ENCODE measurements at places on chromosomes 13 and 19.

DNA sequence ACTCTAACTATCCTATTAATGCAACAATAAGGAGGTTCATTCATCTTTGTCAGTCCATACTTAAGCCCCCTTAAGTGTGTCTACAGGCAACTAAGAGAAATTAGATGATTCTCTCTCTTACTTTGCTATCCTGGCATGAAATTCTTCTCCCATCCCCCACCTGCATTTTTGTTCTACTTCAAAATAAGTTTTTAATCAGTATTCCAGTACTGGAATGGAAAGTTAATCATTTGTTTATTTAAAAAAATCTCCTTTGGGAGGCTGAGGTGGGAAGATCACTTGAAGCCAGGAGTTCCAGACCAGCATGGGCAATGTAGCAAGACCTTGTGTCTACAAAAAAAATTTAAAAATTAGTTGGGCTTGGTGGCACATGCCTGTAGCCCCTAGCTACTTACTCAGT, 222.1 kb downstream of the MZT1 start:
- no peak for DNase-seq

DNA sequence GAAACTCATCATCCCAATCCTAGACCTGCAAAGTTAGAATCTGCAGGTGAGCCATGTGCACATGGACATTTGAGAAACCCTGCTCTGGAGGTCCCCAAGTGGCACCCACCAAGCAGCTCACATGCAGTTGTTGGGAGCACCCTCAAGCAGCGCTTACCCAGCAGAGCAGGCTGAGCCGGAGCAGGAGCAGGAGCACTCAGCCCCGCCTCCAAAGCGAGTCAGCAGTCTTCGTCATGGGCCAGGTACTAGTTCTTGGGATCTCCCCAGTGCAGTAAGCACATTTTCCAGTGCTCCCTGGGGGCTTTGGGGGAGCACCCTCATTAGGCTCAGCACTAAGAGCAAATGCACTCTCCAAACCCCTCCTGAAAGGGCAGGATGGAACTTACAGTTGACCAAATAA, 572.7 kb downstream of the IRS2 start:
- DNase-seq, result peak; percentile 65

DNA sequence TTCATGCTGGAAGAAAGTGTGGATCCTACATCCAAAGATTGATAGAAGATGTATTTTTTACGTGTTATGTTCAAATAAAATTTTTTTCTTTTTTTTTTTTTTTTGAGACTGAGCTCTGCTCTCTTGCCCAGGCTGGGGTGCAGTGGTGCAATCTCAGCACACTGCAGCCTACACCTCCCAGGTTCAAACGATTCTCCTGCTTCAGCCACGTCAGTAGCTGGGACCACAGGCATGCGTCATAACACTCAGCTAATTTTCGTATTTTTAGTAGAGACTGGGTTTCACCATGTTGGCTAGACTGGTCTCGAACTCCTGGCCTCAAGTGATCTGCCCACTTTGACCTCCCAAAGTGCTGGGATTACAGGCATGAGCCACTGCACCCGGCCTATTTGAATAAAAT, 65.7 kb downstream of the KLF12 start:
- DNase-seq, result no peak

GRCh38 chr13:39462428-39462827, 140.6 kb downstream of the LHFPL6 start:
- peak; percentile 69 for DNase-seq

DNA sequence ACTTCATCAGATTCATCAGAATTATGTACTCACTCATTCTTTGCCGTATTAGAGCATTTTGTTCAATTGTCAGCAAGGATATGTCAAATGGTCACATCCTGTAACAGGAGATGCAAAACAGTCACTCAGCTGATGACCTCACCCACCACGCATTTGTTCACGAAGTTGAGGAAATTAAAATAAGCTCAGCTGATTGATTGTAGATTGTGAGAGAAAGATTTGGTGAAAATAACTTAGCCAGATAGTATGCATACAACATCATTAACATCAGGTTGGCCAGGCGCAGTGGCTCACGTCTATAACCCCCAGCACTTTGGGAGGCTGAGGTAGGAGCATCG, 22.6 kb upstream of the CDC16 start:
- no peak for DNase-seq

GRCh38 chr19:455031-455705, 5.7 kb downstream of the SHC2 start:
- no peak for DNase-seq

DNA sequence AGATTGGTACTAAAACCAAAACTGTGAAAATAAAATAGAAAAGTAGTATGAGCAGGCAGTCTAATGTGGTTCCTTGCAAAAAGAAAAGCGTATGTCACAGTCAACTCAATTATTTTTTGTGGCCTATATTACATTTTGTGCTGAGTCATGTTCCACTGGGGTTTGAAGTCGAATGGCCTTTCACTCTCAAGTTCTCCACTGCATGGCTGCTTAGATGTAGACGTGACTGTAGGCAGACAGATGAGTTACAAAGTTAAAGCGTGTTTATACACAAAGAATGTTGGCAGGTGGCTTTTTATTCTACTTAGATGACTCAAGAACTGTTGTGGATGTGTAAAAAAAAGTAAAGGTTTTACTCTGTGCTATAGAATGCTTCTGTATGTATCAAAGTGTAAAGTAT, 133.9 kb downstream of the SLITRK6 start:
- DNase-seq, result no peak

GRCh38 chr13:39095500-39095899, 57.2 kb downstream of the NHLRC3 start:
- no peak for DNase-seq

DNA sequence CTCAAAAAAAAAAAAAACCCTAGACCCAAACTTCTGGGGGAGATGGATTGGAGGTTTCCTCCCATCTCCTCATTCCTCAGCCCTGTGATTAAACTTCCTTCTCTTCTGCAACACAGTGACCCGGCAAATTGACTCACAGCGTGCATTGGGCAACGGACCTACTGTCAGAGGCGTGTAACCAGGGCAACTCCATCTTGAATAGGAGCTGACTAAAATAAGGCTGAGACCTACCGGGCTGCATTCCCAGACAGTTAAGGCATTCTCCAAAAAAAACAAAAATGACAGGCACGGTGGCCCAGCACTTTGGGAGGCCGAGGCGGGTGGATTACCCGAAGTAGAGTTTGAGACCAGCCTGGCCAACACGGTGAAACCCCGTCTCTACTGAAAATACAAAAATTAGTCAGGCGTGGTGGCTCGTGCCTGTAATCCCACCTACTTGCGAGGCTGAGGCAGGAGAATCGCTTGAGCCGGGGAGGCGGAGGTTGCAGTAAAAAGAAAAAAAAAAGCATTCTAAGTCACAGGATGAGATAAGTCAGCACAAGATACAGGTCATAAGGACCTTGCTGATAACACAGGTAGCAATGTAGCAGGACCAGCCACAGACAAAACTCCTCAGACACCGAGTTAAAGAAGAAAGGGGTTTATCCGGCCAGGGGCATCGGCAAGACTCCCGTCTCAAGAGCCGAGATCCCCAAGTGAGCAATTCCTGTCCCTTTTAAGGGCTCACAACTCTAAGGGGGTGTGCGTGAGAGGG, 5.4 kb upstream of the NLRP7 start:
- peak; percentile 91 for DNase-seq

- no peak for DNase-seq
Measured at GRCh38 chr19:54339646-54340358, 840 bp upstream of the LILRA4 start.
